NCI-H774 (cell line): ENCODE measurements at places on chromosomes 12 and 14.

DNA sequence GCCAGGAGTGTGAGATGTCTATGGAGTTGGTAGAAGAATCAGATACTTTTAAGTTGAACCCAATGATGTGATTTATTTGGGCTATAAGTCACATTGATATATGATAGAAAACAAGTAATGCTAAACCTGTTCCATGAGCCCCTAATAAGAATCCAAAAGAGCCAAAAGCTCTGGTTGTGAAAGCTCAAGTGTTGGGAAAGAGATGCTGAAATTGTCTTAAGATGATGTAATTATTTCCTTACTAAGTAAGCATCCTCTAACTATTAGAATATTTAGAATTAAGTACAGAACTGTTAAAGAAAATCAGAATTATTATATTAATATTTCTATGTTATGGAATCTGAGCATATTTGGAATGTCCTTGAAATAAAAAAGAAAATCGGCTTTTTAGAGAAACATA lies 17.6 kb upstream of the SLC2A13 start:
- no peak for DNase-seq

DNA sequence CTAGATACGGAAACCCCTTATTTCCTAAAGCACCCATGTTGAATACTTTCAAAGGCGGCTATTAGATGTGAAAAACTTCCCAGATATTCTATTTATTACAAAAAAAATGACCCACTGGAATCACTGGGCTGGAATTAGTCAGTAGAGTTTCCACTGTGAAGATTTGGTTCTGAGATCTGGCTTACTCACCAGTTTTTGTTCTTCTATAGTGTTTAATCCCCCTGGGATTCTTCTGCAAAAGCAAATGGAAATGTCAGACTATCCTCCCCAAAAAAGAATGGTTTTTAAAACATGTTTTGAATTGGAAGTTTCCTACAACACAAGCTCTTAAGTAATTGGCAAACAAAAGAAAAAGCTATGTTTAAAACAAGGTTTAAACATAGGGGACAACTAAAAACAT lies 166.4 kb downstream of the STXBP6 start:
- no peak for DNase-seq

DNA sequence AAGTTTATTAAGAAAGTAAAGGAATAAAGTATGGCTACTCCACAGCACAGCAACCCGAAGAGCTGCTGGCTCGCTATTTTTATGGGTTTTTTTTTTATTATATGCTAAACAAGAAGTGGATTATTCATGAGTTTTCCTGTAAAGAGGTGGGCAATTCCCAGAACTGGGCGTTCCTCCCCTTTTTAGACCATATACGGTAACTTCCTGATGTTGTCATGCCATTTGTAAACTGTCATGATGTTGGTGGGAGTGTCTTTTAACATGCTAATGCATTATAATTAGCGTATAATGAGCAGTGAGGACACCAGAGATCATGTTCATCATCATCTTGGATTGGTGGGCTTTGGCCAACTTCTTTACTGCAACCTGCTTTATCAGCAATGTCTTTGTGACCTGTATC lies 372.5 kb downstream of the ZFP36L1 start:
- no peak for DNase-seq

- no peak for DNase-seq
Measured at GRCh38 chr14:70563417-70563816, 28.6 kb upstream of the ADAM20 start.

DNA sequence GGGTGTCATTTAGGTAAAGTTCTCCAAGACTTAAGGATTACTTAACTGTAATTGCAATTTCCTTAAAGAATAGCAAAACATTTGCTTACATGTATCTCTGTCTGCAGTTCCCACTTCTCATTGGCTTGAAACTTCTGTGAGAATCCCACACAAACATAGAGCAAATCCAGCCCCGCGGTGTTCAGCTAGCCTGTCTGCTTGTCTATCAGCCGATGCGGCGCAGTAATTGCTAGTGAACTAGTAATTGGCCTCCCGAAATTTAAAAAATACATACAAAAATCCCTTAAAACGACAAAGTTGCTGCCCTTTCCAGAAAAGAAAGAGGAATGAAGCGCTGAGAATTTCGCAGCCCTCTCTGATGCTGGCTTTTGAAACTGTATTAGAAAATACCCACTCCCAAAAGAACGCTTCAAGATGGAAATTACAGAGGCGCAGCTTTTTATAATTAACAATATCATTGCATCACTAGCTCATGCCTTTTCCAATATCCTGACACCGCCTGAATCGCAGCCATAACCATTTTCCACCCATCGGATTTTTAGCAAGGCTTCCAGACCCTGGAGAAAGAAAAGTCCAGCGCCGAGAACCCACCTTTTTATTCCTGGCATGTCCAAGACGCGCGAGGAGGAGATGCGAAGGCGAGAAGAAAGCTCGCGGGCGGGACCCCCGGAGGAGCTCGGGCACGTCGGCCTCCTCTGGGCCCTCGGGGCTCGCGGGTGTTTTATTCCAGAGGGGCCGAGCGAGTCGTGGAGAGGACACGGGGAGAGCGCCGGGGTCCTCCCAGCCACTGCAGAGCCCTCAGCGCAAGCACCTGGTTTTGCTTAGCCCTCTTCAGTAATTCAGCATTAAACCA lies 646 bp downstream of the FBLN5 start:
- DNase-seq = no peak
